ELR (cell line): ENCODE measurements at places on chromosomes 12 and 14.
A peak's percentile ranks its signal among the peaks of the same experiment; 100 is the strongest.

DNA sequence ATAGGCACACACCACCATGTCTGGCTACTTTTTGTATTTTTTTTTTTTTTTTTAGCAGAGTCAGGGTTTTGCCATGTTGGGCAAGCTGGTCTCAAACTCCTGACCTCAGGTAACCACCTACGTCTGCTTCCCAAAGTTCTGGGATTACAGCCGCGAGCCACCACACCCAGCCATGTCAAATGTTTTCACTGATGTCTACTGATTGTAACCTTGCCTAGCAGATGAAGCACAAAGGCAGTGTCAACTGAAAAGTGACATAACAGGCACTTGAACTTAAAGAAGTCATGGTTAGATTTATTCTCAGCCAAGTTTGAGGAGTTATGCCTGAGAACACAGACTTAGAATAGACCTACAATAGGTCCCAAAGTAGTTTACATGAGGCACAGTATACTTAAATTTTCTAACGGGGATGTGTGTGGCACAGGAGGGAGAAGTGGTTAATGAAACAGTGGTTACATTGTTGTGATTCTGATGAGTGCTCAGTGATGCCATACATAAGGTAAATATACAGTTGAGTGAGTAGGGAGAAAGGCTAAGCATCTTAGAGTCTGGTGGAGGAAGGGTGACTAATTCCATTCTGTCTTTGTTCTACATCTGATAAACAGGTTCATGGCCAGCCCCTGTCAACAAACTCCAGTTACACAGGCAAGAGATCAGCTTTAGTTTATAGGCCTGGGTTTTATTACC is 12.6 kb upstream of the RNASE4 start:
- peak; percentile 17 for DNase-seq

DNA sequence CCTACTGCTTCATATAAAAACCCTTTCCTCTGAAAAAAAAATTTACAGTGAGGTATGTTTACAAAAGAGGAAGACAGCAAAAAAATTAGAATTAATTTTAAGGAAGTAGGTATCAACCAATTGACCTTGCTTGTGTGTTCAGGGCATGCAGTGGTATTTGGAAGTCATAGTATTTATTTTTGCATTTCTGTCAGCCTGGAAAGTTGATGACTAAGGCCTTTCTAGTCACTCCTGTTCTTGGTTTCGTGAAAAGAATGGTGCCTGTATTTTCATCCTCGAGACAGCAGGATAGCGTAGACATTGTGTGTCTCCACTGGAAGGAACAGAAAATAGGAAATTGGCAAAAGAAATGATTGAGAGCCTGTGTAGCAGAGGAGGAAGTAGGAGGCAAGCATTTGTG is 24.5 kb downstream of the SLC16A7 start:
- DNase-seq: no peak

DNA sequence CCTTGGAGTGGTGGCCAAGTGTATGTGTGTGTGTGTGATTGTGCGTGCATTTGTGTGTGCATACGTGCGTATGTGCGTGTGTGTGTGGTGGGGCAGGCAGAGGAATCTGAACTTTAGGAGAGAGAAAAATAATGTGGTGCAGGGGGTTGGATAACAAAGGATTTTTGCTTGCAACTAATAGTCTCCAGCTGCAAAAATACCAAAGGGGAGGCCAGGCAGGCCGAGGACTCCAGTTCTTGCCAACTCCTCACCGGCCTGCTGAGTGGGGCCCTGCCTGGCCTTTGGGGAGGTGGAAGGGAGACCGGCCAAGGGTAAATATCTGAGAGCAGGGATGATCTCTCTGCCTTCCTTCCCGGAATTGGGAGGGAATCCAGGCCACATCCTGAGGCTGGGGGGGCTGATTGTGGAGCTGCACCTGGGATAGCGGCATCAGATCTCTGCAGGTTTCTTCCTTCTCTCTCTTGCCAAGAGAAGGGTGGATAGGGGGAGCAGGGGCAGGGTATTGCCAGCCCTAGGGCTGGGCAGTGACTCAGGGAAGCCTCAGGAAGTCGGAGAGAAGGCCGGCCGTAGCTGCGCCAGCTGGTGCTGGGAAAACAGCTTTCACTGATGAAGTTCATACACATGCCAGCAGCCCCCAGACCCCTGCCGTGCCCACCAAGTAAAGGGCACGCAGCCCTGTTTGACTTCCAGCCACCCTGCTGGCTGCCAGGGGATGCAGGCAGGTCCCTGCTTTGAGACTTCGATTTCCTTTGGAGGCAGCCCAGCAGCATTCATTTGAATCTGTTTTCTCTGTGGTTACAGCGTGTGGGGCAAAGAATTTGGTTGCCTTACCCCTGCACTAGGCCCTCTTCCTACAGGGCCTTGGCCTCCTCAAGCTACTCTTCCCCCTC is 4.6 kb upstream of the LRP1-AS start:
- DNase-seq: peak; percentile 76

DNA sequence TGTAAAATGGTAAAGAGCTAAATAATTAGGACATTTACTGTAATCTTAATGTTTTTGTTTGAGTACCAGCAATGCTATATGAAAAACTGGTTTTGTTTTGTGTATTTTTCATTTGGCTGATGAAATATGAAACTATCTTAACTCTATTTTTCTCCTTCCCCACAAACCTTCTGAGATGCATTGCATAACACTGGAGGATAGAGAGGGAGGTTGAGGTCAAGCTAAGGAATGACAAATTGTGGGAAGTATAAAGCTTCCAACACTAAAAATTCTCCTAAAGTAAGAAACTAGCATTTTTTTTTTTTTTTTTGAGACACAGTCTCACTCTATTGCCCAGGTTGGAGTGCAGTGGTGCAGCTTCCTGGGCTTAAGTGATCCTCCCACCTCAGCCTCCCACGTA is 31.5 kb upstream of the SRP54 start:
- DNase-seq: no peak
